ENCODE measurements at places on chromosomes 2 and 18. TPM values are rescaled to one million over a fixed set of nuclear protein-coding genes. Genes with fewer than 3 reads are reported as not detected.

TCF23 gene
- 0.03 TPM for total RNA-seq

RGPD3 gene
- total RNA-seq, result 0.07 TPM

FLACC1 gene
- not detected for total RNA-seq

LRATD1 gene
- 2.9 TPM for total RNA-seq

HTR2B gene
- not detected for total RNA-seq

RAPGEF4 gene
- total RNA-seq, result 1.8 TPM

GALNT5 gene
- total RNA-seq, result 0.03 TPM

All from neural progenitor cell (in vitro differentiated cells).